ENCODE measurements at places on chromosomes 7 and 10. TPM values are rescaled to one million over a fixed set of nuclear protein-coding genes. Genes with fewer than 3 reads are reported as not detected.

VSIR gene
- total RNA-seq = 67.7 TPM

FAM25C gene
- total RNA-seq = not detected

SPDYE6 gene
- not detected for total RNA-seq

CRYGN gene
- not detected for total RNA-seq

MSMB gene
- not detected for total RNA-seq

EVX1 gene
- total RNA-seq = not detected

TBC1D12 gene
- 4.9 TPM for total RNA-seq

NKX6-2 gene
- not detected for total RNA-seq

GRCh38 chr10:48477141-48477540, 127.7 kb downstream of the ARHGAP22 start:
- no peak overlapping the region for H3K4me3 ChIP-seq
- DNase-seq = no peak
- no peaks in the 10 kb centered on the region for H3K27me3 ChIP-seq
- H3K4me1 ChIP-seq = no peaks in the 10 kb centered on the region
- no peak overlapping the region for H3K27ac ChIP-seq

GRCh38 chr7:112452102-112452888, 2.0 kb downstream of the IFRD1 start:
- H3K4me3 ChIP-seq = peak overlapping the region; percentile 89
- no peak overlapping the region for H3K27ac ChIP-seq
- H3K4me1 ChIP-seq = peaks cover 39% of the 10 kb centered on the region
- peak; percentile 25 for DNase-seq
- no peaks in the 10 kb centered on the region for H3K27me3 ChIP-seq

DNA sequence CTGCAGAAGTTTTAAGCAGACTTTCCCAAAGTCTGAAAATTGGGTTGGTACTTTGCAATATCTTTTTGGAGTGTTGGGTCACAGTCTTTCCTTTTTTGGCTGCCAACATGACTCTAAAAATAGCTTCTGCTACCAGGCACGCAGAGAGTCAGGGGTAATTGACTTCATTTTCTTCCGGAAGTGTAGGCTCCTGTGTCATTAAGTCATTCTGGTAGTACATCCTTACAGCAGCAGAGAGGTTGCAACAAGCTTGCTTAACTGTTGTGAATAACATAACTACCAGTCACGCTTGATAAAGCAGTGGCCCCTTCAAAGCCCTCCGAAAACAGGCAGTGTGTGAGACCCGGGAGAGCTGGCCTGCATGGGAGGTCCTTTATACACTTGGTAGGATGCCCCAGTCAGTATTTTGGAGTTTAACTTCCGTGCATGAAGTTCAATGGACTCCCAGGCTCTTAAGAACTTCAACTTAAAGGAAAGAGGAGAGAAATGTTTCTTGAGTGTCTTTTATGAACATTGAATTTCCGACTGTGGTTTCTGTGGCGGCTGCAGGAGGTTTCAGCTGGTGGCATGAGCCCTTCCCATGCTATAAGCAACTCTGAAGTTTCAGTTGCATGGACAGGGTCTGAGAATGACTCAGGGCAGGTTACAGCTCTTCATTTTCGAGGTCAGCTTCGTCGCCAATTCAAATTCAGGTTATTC, 310.7 kb downstream of the GALNT17 start:
- no peak overlapping the region for H3K27ac ChIP-seq
- H3K4me1 ChIP-seq = no peaks in the 10 kb centered on the region
- DNase-seq = no peak

DNA sequence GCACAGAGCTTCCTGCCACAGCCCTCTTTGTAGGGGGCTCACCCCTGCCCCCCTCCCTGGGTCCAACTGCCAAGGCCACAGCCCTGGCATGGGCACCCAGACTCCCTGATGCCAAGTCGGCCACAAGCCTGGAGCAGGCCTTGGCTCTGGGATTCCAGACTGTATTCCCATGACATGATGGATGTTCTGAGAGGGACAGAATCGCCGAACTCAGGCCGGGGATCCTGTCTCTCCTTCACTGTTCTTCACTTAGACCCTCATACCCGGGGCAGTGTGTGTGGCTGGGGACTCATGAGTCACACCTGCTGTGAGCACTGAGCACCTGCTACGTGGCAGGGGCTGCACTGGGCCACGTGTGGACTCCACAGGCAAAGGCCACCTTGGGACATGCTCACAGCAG, 7.9 kb downstream of the CALML5 start:
- H3K36me3 ChIP-seq = no peaks in the 10 kb centered on the region
- no peak overlapping the region for H3K4me3 ChIP-seq
- no peaks in the 10 kb centered on the region for H3K27me3 ChIP-seq

GRCh38 chr10:5738427-5738826, 53.8 kb downstream of the TASOR2 start:
- DNase-seq = no peak
- no peaks in the 10 kb centered on the region for H3K4me1 ChIP-seq
- no peaks in the 10 kb centered on the region for H3K27me3 ChIP-seq
- no peak overlapping the region for H3K4me3 ChIP-seq

- H3K4me1 ChIP-seq = peaks cover 17% of the 10 kb centered on the region
- DNase-seq = no peak
- H3K27ac ChIP-seq = no peak overlapping the region
- H3K27me3 ChIP-seq = no peaks in the 10 kb centered on the region
Observed at GRCh38 chr10:73892310-73893030, 18.1 kb upstream of the CAMK2G start.

GRCh38 chr7:115561335-115562110, 469.0 kb downstream of the TFEC start:
- H3K27me3 ChIP-seq = peaks cover 4% of the 10 kb centered on the region
- H3K27ac ChIP-seq = no peak overlapping the region
- H3K4me1 ChIP-seq = no peaks in the 10 kb centered on the region
- no peak for DNase-seq
- no peak overlapping the region for H3K4me3 ChIP-seq
- no peaks in the 10 kb centered on the region for H3K36me3 ChIP-seq

- H3K27ac ChIP-seq = no peak overlapping the region
- no peaks in the 10 kb centered on the region for H3K4me1 ChIP-seq
- DNase-seq = no peak
- H3K27me3 ChIP-seq = no peaks in the 10 kb centered on the region
- H3K4me3 ChIP-seq = no peak overlapping the region
- no peaks in the 10 kb centered on the region for H3K36me3 ChIP-seq
Observed at GRCh38 chr10:89978081-89978480, 276.7 kb downstream of the KIF20B start.

GRCh38 chr10:126301701-126302475, 86.4 kb downstream of the ADAM12 start:
- no peaks in the 10 kb centered on the region for H3K36me3 ChIP-seq
- no peak overlapping the region for H3K27ac ChIP-seq
- H3K4me1 ChIP-seq = no peaks in the 10 kb centered on the region
- H3K4me3 ChIP-seq = no peak overlapping the region
- no peaks in the 10 kb centered on the region for H3K27me3 ChIP-seq

- H3K4me1 ChIP-seq = peaks cover 11% of the 10 kb centered on the region
- H3K27me3 ChIP-seq = peaks cover 46% of the 10 kb centered on the region
- H3K36me3 ChIP-seq = no peaks in the 10 kb centered on the region
- peak within 1 kb of the TSS; percentile 51 for H3K4me3 ChIP-seq
- H3K27ac ChIP-seq = peak within 1 kb of the TSS; percentile 57
- no peak for DNase-seq
Observed at GRCh38 chr7:33905389-33906032, at the start of gene BMPER. Gene BMPER, plus strand, starts transcription at chr7:33905539. Its CDS starts 75 bp downstream, at chr7:33905614.

- no peak overlapping the region for H3K4me3 ChIP-seq
- no peak for DNase-seq
- H3K36me3 ChIP-seq = no peaks in the 10 kb centered on the region
- H3K27ac ChIP-seq = no peak overlapping the region
- H3K27me3 ChIP-seq = no peaks in the 10 kb centered on the region
Observed at GRCh38 chr10:127315888-127316287, 119.5 kb upstream of the INSYN2A start.

- H3K4me3 ChIP-seq = no peak overlapping the region
- peaks cover 20% of the 10 kb centered on the region for H3K36me3 ChIP-seq
- H3K4me1 ChIP-seq = peaks cover 5% of the 10 kb centered on the region
- no peak for DNase-seq
Observed at GRCh38 chr10:89245802-89246201, 5.8 kb downstream of the LIPA start.

All from heart right ventricle (tissue), 16 donors.